ENCODE measurements at places on chromosomes 1 and 21. TPM values are rescaled to one million over a fixed set of nuclear protein-coding genes. Genes with fewer than 3 reads are reported as not detected.

Gene SV2A
- 2.1 TPM for total RNA-seq

Gene PCBP3
- total RNA-seq, result not detected

Gene LYPD8
- 0.22 TPM for total RNA-seq

Gene RLF
- 27.1 TPM for total RNA-seq

Gene OR2AK2
- not detected for total RNA-seq

Gene GJA5
- total RNA-seq, result 203 TPM

Gene NUDT4B
- total RNA-seq, result 9.4 TPM

Measured in placental epithelial cell (primary cell).